Stimulated activated CD4-positive, alpha-beta T cell treated with anti-CD3 and anti-CD28 coated beads, TNF-alpha, amount 100 ng/mL, for 24 hours (primary cell): ENCODE measurements at places on chromosomes 4 and X.

GRCh38 chrX:73851014-73852009 is 288.3 kb downstream of the CHIC1 start:
- no peak for DNase-seq

DNA sequence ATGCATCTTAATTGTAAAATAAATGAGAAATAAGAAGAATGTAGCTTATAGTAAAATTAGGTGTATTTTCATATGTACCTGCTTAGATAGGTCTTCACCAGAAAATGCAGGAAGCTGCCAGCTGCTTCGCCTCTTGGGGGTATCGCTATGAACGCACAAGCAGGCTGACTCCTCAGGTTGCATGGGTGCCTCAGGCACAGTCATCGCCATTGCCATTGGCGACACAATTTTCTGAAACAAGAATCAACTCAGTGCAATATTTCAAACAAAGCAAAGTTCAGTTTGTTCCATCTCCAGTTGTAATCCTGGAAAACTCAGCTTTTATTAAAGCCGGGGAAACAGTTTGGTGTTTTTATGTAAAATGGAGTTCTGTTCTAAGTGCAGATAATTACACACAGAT is 29.7 kb downstream of the STOX2 start:
- DNase-seq: no peak

GRCh38 chrX:66018585-66019309 is 21.1 kb downstream of the VSIG4 start:
- DNase-seq: no peak

DNA sequence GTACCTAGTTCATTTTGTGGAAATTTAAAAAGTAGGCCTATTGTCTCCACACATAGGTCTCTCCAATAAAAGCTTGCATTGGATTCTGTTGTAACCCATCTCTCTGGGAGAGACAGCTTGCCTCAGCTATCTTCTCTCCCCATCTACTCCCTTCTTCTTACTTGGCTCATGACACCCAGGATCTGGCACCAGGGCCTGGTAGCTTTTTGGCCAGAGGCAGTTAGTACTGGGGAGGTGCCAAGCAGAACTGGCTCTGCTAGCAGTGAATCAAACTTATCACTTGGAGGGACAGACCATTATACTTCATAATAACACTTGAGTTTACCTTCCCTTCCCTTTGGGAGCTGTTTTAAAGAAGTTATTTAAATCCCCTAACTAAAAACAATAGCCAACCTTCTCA is 31.8 kb downstream of the PLAC1 start:
- DNase-seq: no peak

- DNase-seq: no peak
Observed at GRCh38 chrX:143461606-143462005, 55.7 kb downstream of the SPANXN3 start.

DNA sequence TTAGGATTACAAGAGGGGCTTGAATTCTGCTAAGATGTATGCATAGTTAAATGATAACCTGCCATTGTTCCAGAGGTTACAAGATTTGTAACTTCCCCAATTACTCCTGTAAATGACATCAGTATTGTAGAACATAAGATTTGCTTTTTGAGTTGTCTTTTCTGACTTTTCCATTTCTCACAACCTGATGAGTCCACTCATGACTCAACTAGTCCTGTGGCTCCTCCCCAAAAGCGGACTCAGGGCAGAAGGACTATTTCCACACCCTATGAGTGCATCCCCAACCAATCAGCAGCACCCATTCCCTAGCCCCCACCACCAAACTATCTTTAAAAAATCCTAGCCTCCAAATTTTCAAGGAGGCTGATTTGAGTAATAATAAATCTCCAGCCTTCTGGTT is 54.7 kb downstream of the HOPX start:
- no peak for DNase-seq

DNA sequence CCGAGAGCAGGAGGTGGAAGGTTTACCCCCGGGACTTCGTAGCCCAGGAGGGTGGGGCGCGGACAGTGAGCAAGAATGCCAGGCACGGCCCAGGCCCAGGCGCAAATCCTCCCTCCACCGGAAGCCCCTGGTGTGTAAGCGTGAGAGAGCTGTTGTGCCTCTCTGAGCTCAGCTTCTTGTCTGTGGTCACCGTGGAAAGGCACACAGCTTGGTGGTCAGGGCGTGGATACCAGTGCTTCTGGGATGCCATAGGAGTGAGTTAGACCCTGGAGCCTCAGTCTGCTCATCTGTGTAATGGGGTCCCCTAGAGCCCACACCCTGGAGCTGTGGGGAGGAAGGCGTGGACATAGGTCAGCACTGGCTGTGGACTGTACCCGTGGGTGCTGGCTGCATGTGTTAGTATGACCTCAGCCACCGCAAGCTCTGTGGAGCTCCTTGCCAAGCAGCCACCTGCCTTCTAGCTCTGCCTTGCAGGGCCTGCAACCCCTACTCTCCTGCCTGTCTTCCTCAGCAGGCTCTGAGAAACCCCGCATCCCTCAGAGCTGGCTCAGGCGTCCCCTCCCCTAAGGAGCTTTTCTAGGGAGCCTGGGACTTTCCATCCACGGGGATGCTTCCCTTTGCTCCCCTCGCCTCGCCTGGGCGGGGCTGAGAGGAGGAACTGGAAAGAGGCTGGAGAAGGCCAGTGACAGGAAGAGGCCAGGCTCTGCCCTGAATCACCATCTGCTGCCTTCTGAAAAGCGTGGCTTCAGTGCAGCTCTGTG is 28.0 kb upstream of the AFAP1 start:
- DNase-seq: no peak

DNA sequence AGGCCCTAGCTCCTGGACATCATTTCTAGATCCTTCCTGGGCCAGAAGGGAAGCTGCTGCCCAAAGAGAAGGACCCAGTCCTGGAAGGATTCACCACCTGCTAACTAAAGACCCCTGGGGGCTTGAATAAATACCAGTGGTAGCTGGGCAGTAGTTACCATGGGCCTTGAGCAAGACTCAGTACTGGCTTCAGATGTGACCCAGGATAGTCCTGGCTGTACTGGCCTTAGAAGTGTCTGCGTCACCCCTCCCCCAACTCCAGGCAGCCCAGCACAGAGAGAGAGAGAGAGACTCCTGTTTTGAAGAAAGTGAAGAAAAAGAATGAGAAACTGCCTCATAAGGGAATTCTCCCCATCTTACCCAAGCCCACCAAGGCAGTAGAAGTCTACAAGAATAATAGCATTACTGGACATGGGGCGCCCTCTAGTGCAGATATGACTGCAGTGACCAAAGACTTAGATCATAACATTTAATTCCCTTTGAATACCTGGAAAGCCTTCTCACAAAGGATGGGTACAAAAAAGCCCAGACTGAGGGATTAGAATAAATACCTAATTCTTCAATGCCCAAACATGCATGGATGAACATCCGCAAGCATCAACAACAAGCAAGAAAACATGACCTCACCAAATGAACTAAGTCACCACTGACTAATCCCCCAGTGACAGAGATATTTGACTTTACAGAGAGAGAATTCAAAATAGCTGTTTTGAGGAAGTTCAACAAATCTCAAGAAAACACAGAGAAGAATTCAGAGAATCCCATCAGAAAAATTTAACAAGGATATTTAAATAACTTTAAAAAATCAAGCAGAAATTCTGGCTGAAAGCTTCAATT is 171.8 kb downstream of the HNRNPD start:
- no peak for DNase-seq

- DNase-seq: no peak
Observed at GRCh38 chr4:179095585-179096221, 1653.5 kb upstream of the AGA start.

DNA sequence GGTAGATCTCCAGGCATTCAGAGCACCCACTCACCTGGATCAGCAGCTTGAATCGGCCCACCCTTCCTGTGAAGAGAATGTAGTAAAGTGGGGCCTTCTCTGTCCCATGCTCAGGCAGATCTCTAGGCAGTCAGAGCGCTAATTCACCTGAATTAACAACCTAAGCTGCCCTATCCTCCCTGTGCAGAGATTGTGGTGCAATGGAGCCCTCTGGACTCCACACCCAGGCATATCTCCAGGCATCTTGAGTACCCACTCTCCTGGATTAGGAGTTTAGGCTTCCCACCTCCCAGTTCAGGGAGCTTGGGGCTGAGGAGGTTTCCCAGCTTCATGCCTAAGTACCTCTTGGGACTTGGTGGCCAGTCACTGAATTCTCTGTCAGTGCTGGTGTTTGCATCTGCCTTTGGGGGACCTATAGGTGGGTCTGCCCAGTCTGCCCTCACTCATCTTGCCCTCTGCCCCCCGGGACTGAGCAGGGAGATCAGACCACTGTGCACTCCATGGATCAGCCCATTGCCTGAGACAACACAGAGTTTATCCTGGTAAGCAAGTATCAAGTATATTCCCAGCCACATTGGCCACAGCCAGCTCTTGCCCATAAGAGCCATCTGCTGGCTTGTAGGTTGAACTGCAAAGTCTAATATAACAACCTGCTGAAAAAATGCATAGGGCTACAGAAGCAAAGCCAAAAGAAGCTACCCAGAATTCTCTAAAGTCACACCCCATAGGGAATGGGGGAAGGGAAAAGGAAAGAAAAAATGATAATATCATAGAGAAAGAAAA is 372.9 kb downstream of the KLHL13 start:
- no peak for DNase-seq

DNA sequence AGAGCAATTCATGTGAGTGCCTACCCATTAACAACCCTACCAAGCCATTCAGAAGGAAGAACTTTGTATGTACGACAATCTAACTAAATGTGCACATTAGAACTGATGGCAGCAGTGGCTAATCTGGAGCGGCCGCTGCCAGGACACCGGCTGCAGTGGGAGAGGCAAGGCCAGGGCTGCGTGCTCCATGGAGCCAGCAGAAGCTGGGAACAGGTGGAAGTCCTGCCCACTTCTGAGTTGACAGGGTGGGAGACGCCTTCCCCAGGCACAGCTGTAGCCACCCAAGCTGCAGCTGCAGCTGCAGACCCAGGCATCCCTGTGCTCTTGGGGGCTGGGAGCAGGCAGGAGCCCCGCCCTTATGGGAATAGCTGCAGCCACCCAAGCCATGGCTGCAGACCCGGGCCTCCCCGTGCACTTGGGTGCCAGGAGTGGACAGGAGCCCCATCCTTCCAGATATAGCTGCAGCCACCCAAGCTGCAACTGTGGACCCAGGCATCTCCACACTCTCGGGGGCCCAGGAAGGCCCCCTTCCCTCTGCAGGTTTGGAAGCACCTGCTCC is 79.1 kb upstream of the DDX60 start:
- DNase-seq: no peak

DNA sequence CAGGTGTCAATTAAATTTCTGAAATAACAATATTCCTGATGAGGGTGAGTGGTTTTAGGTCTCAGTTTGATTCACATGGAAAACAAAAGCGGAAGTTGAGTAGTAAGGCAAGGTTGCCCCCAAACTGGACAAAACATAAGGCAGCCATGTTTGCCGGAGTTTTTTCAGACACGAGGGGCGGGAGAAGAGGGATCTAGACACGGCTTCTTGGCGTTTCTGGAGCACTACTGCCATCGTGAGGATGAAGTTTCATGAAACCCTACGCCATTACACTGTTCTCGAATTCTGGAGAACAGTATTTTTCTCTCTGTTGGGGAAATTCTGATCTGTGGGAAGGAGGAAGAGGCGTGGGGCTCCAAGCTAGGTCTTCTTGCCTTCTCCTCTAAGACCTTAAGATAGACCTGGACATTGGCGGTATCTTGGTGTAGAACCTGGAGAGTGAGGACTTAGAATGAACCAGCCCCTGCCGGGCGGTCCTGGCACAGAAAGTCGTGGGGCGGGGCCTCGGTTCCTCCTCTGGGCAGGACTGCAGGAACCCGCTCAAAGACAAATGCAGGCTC is 160.3 kb downstream of the OR13H1 start:
- no peak for DNase-seq

DNA sequence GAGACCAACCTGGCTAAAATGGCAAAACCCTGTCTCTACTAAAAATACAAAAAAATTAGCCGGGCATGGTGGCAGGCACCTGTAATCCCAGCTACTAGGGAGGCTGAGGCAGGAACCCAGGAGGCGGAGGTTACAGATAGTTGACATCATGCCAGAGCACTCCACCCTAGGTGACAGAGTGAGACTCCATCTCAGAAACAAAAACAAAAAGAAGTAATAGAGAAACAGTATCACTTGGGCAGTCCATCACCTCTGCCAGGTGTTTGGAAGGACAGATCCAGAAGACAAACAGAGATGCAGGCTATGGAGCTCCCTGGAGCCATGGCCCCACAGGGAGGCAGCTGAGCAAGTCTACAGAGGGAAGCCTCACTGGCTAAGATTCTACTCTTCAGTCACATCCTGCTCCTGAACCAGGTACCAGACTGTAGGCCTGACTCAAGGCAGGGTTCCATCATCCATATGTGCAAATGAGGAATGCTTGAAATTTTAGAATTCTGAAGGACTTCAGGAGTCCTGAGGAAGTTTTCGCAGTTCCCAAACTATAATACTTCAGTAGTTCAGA is 81.4 kb upstream of the CPEB2 start:
- no peak for DNase-seq

DNA sequence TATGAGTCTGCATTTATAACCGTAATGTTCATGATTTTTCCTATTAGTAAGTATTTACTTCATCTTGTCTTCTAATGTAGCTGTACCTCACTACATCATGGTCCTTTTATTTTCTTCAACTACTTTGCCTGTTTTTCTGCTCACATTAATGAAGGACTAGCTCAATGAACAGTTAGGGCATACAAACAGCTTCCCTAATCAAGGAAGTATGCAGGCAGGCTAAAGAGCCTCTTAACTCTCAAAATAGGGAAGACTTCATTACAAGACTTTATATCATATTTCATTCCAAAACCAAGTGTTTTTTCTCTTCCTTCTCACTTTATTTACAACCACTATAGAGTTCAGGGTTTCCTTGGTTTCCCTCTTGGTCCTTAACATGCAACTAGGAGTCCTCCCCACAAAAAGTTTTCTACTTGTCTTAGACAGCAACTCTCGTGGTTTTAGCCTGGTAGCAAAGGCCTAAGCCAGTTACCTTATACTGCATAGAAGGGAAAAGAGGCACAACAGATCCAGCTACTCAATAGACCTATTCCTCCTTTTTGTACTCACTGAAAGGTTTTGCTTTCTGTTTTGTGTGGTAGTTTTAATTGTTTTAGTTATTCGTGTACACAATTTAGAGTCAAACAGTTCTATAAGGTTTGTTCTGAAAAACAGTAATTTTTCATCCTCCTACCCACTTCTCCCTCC is 40.8 kb downstream of the SMIM14 start:
- no peak for DNase-seq

GRCh38 chr4:47876310-47876709 is 38.1 kb downstream of the NFXL1 start:
- DNase-seq: no peak

DNA sequence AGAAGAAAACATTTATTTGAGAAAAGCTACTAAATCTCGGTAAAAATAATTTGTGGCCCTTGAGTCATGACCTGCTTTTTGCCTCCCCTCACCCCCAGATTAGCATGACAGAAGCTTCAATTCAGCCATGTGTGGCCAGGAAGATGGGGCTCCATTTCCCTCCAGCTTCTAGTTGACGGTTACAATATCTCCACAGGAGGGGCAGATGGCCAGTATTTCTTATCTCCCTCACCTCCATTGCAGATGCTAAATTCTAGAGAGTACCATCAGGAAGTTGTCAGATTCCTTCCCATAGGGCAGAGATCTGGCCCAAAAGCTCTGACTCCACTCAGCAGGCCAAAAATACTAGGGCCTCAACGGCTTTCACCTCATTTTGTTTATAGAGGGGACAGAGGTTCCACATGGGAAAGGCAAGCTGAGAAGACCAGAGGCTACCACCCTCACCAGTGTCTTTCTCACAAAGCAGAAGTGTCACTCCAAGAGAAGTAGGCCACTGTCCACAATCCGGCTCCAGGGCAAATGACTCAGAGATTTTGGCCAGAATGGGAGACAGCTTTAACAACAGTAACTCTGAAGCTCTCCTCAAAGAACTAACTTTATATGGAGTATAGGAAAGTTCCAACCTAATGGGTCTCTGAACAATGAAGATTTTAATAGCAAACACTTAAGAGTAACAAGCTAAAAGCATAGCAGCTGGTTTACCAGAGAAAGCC is 108.3 kb downstream of the TBC1D19 start:
- no peak for DNase-seq
